Stimulated activated CD4-positive, alpha-beta T cell treated with anti-CD3 and anti-CD28 coated beads, Interleukin-1b, Interleukin-23, amount 100 ng/mL, for 1 hour (primary cell): ENCODE measurements at places on chromosomes 2 and 18.

DNA sequence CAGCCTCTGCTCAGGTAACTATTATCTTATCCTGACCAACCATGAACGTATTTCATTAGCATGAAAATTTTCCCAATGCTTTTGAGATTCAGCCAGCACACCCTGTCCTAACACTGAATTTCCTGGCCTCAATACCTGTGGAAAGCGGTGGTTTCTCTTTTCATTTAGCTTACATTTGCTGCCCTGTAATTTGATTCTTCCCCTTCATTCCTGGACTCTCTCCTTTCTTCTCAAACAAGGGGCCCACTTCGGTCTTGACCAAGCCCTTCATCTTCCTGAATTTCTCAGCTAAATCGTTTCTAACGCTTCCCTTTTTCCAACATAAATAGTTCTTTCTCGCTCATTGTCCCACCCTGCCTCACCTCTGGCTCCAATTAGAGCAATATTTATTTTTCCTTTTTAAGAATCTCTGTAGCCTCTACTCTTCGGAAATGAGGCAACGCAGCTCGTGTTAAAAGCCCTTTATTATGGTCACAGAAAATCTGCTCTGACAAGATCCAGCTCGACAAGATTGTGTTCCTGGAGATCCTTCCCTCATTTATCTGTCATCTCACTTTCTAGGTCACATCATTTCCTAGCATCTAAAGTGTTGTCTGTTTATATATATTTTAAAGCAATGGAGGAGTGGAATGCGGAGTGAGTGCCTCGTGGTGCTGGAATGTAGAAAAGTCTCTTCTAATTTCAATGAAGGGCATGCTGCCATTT lies 49.5 kb upstream of the BCL11A start:
- no peak for DNase-seq

- no peak for DNase-seq
Observed at GRCh38 chr2:28663359-28663758, 88.3 kb upstream of the PPP1CB start.

GRCh38 chr2:208174144-208174543 lies 10.8 kb upstream of the CRYGA start:
- no peak for DNase-seq

DNA sequence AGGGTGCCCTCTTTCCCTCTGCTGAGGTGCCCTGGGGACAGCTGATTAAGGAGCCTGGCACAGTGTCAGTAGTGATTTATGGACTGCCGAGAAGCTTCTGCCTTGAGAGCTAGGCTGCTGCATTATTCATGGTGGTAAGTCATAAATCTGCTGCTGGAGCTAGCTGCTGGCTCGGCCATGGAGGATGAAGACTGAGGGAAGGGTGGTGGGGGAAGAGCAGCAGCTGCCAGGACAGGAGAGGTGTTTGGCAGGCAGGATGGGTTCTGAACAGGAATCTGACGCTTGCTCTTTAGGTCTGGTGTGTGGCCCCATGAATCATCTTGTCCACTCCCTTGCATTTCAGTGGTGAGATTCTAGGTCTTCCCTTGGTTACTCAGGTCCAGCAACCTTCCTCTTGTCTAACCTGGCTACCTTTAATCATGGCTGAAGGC lies 296.3 kb downstream of the DYSF start:
- DNase-seq, result no peak

GRCh38 chr2:31335921-31336585 lies 78.5 kb downstream of the XDH start:
- DNase-seq, result no peak
